ENCODE measurements at places on chromosomes 3 and 15.

DNA sequence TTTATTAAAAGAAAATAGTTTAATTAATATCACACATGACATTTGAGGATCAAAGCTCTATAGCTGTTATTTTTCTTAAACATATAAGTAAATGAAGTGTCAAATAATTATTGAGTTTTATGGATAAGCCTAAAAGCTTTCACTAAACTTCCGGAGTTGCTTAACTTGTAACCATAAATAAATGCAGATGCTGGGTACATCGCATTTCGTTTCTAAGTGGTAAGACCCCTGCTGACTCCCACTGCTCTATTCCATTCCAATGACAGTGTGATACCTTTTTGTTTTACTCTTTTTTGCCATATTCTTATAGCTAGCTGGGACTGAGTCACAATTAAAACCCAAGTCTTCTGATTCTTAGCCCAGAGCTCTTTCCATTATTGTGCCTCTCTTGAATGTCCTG, 411.1 kb downstream of the SOX2 start:
- DNase-seq, result no peak

- no peak for DNase-seq
Observed at GRCh38 chr15:48643776-48644466, 1.6 kb downstream of the FBN1 start.

DNA sequence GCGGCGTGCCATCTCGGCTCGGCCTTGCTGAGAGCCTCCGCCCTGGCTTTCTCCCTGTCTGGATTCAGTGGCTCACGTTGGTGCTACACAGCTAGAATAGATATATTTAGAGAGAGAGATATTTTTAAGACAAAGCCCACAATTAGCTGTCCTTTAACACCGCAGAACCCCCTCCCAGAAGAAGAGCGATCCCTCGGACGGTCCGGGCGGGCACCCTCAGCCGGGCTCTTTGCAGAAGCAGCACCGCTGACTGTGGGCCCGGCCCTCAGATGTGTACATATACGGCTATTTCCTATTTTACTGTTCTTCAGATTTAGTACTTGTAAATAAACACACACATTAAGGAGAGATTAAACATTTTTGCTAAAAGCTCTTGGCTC, 54.1 kb downstream of the PLXNA1 start:
- no peak for DNase-seq

DNA sequence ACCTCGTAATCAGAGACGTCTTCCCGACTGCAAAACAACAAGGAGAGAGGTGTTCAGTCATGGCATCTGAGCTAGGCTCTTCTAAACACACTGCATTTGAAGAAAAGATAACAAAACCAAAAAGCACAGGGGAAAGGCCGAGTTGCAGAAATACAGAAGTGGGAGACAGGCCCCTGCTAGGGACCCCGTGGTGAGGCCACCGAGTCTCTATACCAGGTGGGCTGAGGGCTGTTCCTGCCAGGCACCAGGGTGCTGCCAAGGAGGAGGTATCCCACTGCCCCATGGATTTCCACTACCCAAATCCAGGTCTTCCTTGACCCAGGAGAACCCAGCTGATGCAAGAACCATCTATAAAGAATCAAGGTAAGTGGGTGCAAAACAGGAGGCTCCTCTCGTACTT, 31.1 kb downstream of the RAB6B start:
- DNase-seq, result no peak

- no peak for DNase-seq
Observed at GRCh38 chr3:55615694-55616295, 128.7 kb upstream of the WNT5A start.

DNA sequence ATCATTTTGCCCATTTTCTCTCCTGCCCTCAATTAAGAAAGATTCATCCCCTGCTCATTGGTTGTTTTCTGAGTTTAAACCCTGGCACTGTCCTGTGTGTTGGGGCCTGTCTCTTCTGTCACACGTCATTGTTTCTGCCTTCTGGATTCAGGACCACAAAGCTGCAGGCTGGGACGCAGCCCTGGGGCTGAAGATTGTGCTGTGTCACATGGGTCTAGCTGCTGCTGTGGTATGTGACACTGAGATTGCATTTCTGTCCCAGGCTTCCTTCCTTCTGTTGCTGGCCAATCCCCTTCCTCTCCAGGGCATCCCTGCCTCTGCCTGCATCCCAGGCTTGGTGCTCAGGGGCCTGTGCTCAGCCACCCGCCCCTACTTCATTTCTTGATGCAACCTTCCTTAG, 28.9 kb downstream of the INSYN1 start:
- no peak for DNase-seq

DNA sequence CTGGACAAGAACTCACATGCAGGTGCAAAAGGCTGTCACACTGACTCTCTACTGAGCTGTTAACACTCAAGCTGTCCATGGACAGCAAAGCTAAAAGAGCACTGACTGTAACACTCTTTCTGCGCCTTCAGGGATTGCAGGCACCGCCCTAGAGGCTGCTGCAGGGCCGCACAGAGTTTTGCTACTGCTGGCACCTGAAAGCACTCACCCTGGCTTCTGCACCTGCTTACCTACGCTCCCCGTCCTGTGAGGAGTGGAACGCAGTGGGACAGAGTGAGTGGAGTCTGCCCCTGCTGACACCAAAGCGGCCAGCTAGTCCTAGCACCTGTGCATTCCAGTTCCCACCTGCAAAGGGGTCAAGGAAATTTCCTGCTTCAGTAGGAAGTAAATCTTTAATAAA, 941.3 kb downstream of the DIPK2A start:
- no peak for DNase-seq

DNA sequence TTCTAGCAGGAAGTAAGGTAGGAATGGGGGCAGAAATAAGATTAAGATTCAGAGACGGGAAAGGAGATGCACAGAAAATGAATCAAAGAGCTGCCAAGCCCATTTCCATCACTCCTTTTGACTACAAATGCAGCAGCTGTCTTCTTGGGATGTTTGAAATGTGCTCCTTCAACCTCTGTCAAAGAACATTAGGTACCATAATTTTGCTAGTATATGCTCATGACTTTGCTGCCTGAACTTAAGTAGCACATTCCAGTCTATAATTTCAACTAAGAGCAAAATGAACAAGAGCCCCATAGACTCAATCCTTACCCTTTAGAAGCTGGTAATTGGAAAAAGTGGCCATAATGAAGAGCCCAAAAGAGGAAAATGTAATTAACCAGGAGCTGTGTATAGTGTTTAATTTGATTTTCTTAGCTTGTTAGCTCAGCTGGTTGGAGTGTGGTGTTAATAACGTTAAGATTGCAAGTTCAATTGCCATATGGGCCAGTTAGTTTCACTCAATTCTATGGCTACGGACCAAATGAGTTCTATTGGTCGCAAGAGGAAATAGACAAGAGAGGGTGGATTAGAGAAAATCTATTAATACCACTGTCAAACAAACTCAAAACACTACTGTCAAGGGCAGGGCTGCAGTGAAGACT, 349.9 kb downstream of the ZBBX start:
- DNase-seq, result no peak

DNA sequence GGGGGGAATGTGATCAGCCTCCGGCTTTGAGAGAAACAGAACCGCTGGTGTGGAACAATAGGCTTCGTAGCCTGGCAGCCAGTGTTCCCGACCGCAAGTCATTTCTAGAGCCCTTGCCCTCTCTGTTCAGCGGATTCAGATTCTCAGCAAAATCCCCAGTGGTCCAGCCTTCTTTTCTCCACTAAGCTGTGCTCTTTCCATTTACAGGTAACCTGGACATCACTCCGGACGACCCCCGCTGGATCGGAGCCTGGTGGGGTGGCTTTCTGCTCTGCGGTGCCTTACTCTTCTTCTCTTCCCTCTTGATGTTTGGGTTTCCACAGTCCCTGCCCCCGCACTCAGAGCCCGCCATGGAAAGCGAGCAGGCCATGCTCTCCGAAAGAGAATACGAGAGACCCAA, 250.6 kb downstream of the SLCO3A1 start:
- no peak for DNase-seq

DNA sequence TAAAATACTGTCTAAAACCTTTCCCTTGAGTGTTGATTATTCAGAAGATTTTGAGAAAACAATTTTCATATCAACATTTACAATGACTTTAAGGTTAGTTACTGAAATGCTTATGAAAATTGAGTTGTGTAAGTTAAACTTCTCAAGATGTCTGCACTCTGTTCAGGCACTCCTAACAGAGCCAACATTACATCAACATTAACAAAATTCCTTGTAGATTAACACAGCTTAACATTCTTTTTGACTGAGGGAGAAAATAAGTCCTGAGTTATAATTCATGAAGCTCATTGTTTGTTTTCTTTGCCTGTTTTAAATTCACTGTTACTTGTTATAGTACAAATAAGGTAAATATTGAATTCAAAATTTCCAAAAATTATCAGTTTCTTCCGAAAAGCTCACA, 9.0 kb downstream of the ACKR4 start:
- no peak for DNase-seq

GRCh38 chr3:78905700-78906099, 862.1 kb downstream of the ROBO1 start:
- DNase-seq, result no peak

DNA sequence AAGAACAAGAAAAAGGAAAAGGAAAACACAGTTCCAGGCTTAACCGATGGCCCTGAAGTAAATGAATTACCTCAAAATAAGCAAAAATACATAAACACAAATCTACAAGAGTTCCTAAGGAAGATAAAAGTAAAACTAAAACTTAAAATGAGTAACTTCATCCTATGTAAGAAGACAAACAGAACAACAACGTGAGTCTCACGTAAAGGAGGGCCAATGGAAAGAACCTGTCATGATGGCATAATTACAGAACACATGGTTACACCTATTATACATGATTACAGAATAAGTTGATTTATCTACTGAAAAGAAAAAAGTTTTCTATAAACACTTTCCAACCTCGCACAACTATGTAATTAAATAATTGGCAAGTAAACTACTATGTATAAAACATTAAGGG, 42.1 kb downstream of the ADAM10 start:
- no peak for DNase-seq

DNA sequence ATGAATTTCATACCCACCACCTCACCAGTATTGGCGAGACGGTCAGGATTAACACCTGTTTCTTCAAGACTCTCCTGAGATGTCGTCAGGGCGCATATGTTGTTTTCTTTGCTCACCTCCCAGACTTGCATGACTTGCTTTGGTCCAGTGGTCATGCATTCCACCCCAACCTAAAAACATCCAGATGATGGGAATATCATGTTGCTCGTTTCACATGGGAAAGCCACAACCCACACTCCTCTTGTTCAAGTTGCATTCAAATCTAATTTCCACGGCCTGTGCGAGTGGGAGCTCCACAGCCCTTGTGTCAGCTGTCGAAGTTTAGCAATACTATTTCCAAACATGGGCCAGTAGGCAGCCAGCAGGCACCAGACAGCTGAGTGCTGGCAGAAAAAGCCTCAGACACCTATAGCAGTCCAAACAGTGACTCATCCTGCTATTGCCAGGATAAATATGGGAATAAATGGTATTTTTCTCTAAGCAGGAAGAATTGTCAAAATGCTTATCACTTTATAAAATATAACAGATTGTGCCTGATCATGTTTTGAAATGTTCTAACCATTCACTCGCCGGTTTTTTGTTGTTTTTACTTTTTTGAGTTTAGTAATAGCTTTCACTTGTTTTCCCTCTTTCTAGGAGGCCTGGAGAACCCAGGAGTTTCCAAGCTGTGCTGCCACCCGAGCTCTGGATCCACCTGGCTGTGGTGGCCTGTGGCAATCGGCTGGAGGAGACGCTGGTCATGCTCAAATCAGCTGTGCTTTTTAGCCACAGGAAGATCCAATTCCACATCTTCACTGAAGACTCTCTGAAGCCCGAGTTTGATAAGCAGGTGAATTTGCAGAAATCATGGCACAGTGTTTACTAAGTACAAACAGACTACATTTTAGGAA, 20.1 kb downstream of the GXYLT2 start:
- no peak for DNase-seq

GRCh38 chr3:96354742-96355141, 459.7 kb upstream of the EPHA6 start:
- no peak for DNase-seq

DNA sequence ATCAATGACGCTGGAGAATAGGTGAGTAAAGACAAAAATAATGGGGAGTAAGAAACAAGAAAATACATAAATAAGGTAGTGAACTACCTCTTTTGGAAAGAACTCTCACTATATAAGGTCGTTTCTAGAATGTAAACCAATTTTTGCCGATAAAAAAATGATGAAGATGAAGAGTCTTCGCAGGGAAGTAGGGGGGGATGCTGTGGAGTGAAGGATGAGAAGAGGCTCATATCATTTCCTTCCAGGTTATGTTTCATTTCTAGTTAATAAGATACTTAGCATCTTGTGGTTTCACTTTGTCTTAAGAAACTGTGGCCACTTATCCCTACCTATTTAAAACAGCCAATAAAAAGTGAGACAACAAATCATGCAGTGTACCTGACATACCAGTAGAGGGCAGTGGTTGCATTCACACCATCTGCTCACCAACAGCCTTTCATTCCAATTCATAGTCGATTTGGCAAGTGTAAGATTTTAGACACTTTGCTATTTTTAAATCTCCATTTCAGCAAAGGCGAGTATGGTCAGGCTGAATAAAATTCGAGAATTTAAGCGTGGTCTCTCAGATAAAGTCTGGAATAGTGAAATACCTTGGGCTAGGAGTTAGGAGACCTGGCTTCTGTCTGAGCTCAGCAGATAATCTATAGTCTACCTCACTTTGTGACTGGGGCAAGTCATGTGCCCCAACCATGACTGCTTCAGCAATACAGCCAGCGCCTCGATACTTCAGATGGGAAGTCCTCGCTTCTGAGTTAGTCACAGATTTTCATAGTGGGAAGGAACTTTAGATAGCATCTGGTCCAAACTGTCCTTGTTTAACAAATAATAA, 28.9 kb upstream of the ICE2 start:
- no peak for DNase-seq

- DNase-seq, result no peak
Observed at GRCh38 chr3:151879037-151879436, 5.6 kb downstream of the SUCNR1 start.

DNA sequence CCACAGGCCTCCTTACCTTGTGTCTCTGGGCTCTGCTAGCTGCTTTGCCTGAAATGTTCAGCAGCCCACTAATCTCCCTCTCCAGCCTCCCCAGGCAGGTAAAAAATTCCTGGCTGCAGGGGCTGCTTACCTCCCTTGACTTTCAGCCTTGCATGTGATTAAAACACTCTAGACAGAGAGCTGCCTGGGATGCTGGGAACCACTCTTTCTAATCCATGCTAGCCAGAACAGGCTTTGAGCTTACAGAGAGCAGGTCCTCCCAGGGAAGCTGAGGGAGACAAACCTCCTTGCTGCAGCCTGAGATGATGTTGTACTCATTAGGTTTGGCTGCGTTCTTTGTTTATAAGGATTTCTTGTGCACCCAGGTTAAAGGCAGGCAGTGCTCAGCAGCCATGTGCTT, 33.7 kb upstream of the LIPC start:
- DNase-seq, result no peak

GRCh38 chr3:128066114-128066513, 13.9 kb downstream of the SEC61A1 start:
- no peak for DNase-seq

- no peak for DNase-seq
Observed at GRCh38 chr3:28308196-28308595, 40.3 kb upstream of the ZCWPW2 start.

GRCh38 chr3:45105855-45106671, 40.1 kb downstream of the CDCP1 start:
- DNase-seq, result no peak

Measured in kidney (tissue), 22 donors.